Stimulated activated CD8-positive, alpha-beta memory T cell treated with anti-CD3 and anti-CD28 coated beads, Interleukin-7, amount 100 ng/mL, for 1 hour (primary cell): ENCODE measurements at places on chromosomes 13 and 19.

DNA sequence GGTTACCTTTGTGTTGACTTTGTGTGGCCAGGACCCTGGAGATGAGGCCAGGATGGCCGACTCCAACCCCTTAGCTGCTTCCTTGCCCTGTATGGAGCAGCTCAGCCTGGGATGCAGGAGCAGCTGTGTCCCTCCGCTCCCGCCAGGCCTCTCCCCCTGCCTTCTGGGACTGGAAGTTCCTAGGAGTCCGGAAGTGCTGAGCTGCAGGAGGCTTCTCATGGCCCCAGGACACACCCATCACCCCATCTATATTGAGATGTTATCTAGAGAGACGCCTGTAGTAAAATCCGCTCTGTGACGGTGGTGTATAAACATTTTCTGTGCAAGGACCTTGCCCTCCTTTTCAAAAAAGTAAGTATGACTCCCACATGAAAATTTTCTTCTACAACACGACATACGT, 27.0 kb downstream of the WTIP start:
- no peak for DNase-seq

- DNase-seq = no peak
Measured at GRCh38 chr13:95388420-95389079, 87.3 kb upstream of the ABCC4 start.

- no peak for DNase-seq
Measured at GRCh38 chr19:35710784-35711723, 6.7 kb downstream of the ZBTB32 start.

- no peak for DNase-seq
Measured at GRCh38 chr19:33866696-33867095, 70.0 kb downstream of the KCTD15 start.

- DNase-seq = no peak
Measured at GRCh38 chr19:19542507-19542906, 4.4 kb downstream of the CILP2 start.

DNA sequence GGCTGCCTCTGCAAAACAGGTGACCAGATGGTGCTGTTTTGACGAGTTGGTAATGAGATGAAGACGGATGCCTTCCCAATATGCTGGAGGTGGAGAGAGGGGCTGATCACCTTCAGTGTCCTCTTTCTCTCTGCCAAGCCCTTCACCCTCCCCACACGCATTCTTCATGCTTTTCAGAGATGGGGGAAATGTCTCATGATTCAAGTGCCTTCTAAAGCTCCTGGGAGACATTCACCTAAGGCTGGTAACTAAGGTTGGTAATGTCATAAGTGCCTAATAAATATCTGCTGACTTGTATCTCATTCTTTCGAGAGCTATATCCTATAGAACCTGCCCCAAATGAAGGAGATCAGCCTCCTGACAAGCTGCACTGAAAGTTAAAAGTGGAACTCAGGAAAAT, 86.2 kb upstream of the MBNL2 start:
- DNase-seq = no peak

GRCh38 chr19:2055931-2056836, 5.1 kb upstream of the MKNK2 start:
- no peak for DNase-seq

- no peak for DNase-seq
Measured at GRCh38 chr13:43445668-43446067, 341.1 kb downstream of the ENOX1 start.

- no peak for DNase-seq
Measured at GRCh38 chr19:49488046-49488862, 846 bp downstream of the RPL13A start.

DNA sequence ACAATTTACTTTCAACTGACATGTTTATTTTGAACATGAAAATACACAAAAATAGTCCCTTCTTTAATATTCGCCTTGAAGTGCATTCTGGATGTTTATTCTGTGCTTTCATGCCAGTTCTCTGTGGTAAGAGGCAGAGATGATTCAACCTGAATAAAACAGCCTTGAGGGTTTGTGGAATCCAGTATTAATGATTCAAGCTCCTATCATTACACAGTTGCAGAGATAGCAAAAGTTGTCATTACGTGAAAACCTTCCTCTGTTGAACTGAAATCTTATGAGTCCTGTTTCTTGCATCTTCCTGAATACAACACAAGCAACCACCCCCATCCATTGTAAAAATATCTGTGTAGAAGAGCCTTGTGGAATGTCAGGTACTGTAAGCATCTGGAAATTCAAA, 142.3 kb upstream of the HTR2A start:
- DNase-seq = no peak

- DNase-seq = no peak
Measured at GRCh38 chr13:50129706-50130122, 114.5 kb downstream of the KCNRG start.

DNA sequence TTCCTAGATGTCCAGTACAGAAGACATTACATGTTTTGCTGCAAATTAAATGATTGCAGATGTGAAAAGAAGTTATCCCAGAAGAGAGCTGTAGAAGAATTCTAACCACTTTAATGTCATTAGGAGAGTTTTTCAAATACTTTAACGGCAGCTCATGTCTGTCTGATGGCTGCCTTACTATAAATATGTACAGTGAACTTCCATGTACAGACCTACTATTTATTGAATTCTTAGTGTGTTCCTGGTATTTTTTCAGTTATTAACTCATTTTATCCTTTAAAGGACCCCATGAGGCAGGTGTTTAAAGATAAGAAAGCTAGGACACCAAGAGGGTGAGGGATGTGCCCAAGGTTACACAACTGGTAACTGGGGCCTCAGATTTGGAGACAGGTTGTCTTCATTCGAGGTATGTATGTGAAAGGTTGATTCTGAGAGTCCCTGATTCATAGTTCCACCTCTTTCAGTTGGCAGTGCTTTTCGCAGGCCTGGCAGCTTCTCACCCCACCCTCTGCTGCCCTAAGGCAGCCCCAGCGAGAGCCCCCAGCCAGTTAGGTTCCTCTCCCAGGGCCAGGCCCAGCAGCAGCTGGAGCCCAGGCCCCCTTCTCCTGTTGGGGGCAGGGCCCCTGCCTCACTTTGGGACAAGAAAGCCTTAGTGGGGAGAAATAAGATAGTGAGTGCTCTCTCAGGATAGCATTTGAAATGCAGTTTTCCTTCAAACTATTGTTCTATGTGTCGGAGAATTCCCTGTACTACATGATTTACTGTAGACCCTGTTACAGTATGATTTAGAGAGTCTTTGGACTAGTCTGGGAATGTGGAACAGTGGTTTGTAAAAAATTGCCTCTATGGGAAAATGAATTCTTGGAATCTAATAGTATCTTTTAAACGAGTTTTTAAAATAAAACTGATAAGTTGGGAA, 67.7 kb upstream of the TEX29 start:
- DNase-seq = no peak

DNA sequence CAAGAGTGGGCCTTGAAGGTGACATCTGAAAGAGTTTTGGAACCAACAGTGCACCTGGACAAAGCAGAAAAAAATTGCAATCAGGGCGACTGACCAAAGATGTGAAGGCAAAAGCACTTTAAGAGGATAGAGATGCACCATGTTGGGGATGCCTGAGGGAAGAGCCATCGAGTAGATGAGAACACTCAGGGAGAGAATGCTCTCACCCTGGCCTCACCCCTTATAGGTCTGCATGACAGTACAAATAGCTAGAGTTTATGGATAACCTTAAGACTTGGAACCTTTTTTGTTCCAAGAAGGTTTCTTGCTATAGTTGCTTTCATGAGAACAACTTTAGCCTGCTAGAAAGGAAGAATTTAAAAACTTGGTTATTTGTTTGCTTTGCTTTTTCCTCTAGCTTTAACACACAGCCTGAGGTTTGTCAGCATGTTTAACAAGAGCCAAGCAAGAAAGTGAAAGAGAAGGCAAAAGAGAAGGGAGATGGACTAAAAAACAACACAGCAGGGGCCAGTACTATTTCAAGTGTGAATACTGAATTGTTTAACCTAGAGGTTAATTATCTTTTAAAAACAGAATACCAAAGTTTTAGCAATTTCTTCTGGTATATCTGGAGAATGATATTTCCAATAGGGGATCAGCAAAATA, 418.9 kb downstream of the DIAPH3 start:
- DNase-seq = no peak

DNA sequence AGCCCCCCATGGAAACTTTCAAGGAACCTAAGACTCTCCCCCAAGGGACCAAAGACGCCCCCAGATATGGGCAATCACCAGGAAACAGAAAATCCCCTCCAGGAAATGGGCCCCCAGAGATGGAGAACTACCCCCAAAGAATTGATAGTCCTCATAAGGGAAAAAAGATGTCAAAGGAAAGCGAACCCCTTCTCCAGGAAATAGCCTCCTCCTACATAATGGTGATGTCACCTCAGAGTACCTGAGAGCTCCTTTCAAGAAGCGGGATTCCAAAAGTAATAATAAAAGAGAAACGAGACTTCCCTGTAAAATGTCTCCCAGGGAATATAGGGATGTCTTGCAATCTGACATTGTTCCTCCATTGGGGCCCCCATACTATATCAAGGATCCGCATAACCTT, 1.1 kb downstream of the CDKN2D start:
- no peak for DNase-seq

- DNase-seq = no peak
Measured at GRCh38 chr13:97376981-97377380, 57.0 kb upstream of the RAP2A start.

DNA sequence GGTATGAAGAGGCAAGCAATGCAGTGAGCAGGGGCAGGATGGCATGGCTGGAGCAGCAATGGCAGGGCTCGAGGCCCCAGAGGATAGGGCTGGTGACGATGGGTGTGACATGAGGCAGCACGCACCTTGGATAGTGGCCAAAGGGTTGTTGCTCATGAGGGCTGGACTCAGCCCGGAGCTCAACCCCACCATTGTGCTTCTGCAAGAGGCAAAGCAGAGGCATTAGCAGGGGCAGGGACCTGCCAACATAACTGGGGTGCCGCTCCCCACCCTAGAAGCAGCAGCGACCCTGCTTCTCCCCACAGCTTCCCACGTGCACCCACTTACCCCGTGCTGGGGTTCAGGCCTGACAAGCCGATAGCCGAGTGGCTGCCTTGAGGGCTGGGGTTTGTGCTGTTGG, 15.8 kb downstream of the ZNF574 start:
- no peak for DNase-seq

DNA sequence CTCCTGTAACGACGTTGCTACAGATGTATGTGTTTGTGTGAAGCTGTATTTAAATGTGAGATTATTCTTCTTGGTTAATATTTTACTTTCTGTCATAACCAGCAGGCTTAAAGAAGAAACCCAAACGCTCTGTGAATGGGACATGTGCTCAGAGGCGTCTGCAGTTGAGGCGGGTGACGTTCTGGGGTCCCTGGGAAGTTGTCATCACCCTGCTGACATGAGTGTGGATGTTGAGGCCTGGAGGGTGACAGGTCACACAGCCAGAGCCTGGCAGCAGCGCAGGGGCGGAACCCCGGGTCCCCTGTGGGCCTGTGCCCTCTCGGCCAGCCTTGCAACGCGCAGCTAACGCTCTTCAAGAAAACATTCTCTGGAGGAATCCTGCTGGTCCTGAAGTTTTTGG, 16.6 kb downstream of the RASA3 start:
- DNase-seq = no peak

DNA sequence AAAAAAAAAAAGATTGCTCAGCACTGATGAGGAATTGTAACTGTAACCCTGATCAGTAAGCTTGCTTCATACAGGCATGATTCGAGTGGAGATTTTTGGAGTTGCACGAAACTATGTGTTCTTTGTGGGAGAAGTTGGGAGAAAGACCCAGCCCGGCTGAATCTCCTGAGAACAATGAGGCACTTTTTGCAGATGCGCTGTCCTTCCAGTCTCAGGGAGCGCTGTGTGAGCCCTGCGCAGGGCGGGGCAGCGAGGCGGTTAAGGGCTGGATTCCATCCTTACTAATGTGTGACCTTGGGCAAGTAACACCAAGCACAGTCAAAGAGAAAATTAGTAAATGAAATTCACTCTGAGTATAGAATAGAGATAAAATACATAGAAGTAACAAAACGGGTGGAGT, 76.9 kb downstream of the SIPA1L3 start:
- DNase-seq = no peak

DNA sequence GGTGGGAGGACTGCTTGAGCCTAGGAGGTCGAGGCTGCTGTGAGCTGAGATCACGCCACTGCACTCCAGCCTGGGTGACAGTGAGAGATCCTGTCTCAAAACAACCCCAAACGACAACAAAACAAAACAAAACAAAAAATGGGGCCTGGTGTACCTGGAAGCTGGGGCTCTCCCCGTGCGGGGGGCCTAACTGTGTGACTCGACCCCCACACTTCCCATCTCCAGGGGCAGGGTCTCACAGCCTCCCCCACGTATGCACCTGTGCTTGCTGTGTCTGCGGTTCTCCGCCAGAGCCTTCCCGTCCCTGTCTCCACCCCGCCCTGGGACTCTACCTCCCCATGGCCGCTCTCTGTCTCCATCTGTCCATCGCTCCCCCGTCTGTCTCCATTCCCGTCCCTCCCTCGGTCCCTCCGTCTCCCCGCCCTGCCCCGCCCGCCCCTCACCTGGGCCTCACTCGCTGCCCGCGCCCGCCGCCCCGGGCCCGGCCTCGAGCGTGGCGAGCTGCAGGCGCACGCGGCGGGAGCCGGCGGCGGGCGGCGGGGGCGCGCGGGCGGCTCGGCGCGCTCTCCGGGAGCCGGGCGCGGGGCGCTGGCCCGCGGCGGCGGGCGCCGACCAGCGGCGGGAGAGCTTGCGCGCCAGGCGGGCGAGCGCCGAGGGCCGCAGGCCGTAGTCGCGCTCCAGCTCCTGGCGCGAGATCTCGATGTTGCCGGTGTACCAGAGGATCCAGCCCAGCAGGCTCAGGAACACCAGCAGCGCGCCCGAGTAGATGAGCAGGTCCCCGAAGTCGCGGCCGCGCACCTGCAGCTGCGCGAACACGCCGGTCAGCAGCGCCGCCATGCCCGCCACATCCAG, 587 bp downstream of the TMEM238 start:
- DNase-seq = no peak

DNA sequence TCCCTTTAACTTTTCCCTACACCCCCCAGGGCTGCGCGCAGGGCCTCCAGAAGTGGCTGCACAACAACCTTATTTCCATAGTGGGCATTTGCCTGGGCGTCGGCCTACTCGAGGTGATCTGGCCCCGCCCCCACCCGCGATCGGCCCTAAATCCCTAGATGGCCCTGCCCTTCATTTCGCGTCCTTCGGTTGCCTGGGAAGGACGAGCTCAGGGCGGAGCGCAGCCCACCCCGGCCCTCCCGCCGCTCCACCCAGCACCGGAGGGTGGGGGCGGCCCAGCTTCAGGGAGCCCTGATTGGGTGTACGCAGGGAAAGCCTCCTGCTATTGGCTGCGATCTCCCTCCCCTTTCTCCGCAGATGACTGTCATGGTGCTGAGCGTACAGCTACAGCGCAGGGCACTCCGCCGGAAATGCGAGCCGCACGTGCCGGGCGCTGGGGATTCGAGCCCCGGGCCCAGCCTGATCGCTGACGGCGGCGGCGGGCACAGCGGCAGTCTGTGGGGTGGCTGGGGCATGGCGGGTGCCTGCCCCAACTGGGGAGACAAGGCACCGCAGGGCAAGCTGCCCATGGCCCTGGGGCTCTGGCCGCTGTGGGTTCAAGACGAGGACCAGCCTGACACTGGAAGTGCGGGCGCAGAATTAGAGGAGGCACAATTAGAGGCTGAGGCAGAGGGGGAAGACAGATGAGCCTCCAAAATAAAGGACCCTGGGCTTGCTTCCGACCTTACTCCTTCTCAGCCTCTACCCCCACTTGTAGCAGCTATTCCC, 4.3 kb downstream of the CD37 start:
- DNase-seq = no peak

- DNase-seq = no peak
Measured at GRCh38 chr13:92224825-92225224, 826.4 kb downstream of the GPC5 start.
